ENCODE measurements at places on chromosomes 12 and 14. TPM values are rescaled to one million over a fixed set of nuclear protein-coding genes. Genes with fewer than 3 reads are reported as not detected.

- DNase-seq: no peak
Measured at GRCh38 chr12:71439613-71440344, at the start of gene LGR5. Gene LGR5, plus strand, starts transcription at chr12:71439798. Its CDS starts 283 bp downstream, at chr12:71440081.

DNA sequence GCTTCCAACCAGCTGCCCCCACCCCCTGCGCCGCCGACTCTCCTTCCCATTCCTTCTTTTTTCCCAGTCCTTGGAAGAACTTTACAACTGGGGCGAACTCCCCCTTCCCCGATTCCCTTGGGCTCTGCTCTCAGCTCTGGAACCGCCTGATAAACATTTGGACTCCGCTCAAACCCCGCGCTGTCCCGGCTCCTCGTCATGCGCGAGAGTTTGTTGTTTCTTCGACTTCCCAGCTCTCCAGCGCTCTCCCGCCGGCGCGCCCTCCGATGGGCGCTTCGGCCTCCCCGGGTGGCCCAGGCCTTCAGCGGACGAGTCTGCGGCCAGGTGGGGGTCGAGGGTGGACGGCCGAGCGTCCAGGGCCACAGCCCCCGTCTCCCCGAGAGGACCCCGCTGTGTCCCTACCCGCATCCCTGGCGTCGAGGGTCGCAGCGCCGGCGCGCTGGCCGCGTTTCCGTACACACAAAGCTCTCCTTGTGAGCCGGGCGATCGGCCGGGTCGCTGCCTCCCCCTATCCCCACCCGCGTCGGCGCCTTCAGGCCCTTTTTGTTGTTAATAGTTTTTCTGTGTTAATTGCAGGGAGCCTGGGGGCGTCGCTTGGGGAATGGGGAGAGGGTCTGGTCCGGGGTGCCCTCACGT, 847 bp downstream of the MMP14 start:
- DNase-seq: peak; percentile 36

VPS37B gene
- 39.3 TPM for total RNA-seq

- DNase-seq: peak; percentile 32
Measured at GRCh38 chr12:49626169-49626835, 2.9 kb downstream of the PRPF40B start.

ENDOU gene
- total RNA-seq: not detected

MMP19 gene
- not detected for total RNA-seq

DNA sequence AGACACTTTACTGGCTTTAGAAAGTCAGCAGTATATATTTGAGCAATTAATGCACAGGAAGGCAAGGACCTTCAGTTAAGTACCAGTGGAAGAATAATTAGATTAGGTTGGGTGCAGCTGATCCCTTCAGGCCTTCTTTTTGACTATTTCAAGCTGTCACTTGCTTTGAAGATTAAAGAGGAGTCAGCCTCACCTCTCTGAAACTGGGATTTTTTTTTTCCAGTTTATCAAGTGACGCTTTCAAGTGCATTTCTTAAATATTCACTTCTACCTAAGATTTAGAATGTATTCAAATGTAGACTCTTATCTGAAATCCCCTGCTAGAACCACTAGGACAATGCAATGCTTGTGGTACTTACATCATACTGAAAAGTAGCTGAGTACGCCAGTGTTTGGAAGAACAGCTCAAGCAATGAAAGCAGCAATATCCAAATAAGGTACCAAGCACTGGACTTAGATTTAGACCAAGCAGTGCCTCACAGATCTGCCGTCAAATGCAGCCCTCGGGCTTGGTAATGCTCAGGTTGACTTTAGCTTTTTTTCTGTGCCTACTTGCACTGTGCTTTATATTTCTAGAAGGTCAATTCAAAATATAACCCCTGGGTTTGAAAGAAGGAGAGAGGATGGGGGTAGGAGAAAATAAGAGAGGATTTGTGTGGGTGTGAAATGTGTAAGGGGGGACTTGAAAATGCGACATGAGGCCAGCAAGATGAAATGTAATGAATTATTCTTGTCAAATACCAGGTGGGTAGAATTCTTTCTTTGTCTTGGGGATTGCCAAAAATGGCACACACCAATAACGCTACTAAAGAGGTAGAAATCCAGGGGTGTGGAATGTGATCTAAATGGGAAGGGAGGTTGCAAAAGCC, 3.7 kb upstream of the FERMT2 start:
- DNase-seq: no peak

DNA sequence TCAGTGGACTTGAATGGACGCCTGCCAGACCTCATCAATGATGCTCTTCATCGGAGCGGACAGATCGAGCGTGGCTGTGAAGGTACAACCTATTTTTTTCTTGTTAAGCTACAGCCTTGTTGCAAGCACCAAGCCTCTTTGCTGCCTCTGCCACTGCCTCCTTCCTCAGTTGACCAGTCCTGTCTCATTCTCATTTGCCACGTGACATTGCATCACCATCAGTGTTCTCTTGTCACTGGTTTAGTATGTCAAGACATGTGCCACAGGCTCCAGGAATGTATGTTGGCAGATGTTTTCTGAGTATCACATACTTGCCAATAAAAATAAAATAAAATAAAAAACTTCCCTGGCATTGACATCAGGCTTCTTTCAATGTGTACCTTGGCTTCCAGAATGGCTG, 798.1 kb downstream of the NRXN3 start:
- no peak for DNase-seq

CLEC9A gene
- total RNA-seq: not detected

GRCh38 chr12:1608713-1609119, 14.3 kb upstream of the FBXL14 start:
- DNase-seq: no peak

GALNT9 gene
- total RNA-seq: not detected

GRCh38 chr14:77607741-77608302, 8.6 kb downstream of the SPTLC2 start:
- no peak for DNase-seq

DNA sequence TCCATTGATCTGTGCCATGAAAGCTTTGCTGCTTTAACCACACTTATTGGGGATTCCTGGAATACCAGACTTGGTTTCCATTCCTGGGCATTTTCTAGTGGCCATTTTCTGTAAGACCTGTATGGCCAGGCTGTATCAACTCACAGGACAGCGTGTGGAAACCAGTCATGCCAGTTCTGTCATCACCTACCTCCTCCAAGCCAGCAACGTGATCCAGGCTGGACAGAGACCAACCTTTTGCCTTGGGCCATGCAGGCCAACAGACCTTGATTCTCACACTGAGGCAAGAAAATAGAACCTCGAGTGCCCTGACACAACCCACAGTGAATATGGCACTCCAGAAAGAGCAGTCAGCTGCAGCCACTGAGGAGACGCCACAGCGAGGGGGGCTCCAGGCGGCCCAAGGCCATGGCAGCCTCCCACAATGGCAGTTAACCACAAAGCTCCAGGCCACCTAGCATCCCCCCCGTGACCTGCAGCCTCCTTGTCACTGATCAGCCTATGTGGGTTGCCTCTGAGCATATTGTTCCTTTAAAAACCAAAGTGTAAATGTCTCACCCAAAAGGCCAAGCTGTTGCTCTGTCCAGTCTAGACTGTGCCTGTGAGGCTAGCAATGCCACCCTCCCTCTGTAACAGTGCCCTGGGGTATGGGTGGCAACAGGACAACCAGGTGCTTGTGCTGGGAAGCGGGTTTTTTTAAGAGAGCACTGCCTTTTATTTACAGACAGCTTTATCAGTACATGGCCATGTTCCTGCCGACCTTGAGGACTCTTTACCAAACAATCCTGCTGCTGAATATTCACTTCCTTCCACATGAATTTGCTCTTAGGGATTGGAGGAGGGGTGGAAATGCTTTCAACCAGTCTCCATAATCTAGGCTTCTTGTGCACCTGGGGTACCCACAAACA, 168.7 kb upstream of the HIF1A start:
- DNase-seq: no peak

DNA sequence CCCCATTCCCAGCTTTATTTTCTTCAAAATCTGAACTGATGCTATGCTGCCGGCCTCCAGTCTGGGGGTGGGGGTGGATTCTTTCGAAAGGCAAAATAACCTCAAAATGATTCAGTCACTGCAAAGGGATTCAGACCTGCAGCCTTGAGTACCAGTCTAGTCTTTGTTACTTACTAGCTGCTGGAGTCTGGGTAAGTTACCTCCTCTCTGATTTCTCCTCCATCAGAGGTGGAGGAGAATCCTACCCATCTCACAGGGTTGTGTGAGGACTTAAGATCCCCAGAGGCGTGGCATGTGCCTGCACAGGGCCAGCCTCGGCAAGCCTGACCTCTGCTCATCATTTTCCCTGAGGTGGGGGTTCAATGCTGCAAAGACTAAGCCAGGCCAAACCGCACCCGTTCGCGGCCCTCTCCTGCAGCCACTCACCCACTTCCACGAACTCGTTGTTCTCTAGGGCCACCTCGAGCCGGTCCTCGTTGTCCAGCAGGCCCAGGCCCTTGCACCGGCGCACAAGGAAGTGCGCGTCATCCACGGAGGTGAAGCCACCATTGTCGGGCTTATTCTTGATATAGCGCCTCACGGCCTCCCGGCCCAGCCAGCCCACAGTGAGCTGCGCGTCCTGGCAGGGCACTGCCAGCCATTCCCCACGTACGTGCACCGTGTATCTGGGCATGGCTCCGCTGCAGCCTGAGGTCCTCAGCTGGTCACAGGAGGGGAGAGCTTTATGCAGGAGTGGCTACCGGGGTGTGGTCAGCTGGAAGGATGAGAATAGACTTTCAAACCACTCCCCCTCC, 709 bp downstream of the HAL start:
- DNase-seq: no peak

DNA sequence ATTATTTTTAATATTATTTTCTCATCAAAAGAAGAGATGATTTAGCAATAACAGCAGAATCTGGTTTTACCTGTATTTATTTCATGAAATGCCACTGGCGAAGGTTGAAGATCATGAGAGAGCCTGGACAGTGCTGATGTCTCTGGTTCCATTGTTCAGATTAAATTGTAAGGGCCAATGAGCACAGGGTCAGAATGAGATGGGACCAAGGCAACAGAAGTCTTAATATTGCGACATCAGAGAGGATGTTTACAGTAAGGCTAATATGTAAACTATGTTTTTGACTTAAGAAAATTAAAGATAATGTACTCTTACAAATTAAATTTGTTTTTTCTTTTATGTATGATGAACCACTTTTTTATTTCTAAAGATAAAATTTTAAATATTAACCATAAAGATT, 35.2 kb upstream of the KLRD1 start:
- DNase-seq: no peak

PMCH gene
- total RNA-seq: not detected

IL31 gene
- not detected for total RNA-seq

- no peak for DNase-seq
Measured at GRCh38 chr14:23865502-23865901, 88.1 kb upstream of the DHRS4 start.

- DNase-seq: no peak
Measured at GRCh38 chr12:116878567-116879508, 2.4 kb downstream of the HRK start.

GRCh38 chr12:113802000-113802749, 163.9 kb downstream of the RBM19 start:
- no peak for DNase-seq

- DNase-seq: no peak
Measured at GRCh38 chr14:104069541-104069940, 16.0 kb upstream of the ASPG start.

TRIM9 gene
- total RNA-seq: 8.7 TPM

SPX gene
- total RNA-seq: 2.6 TPM

GRCh38 chr12:5969156-5969973, 24.3 kb upstream of the ANO2 start:
- DNase-seq: no peak

DNA sequence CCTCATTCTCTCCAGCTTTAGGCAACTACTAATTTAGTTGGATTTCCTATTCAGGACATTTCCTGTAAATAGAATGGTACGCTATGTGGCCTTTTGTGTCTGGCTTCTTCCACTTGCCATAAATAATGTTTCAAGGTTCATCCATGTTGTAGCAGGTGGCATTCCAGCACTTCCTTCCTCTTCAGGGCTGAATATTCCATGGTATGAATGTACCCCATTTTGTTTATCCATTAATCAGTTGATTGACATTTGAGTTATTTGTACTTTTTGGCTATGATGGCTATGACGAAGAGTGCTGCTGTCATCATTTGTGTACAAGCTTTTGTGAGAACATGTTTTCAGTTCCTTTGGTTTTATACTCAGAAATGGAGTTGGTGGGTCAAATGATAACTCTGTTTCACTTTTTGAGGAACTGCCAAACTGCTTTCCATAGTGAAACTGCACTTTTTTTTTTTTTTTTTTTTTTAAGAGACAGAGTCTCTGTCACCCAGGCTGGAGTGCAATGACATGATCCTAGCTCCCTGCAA, 6.5 kb upstream of the CDK2AP1 start:
- DNase-seq: no peak

DNA sequence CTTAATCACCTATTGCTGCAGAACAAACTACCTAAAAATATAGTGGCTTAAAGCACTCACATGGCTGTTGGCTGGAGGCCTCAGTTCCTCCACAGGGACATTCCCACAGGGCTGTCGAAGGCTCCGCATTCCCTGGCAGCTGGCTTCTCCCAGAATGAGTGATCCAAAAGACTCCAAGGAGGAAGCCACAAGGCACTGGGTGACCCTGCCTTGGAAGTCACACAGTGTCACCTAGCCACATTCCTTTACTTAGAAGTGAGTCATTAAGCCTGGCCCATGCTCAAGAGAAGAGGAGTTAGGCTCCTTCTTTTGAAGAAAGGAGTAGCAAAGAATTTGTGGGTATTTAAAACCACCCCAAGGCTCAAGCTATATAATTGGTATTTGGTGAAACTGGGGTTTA, 63.9 kb upstream of the MAP1LC3B2 start:
- no peak for DNase-seq

GRCh38 chr14:64801800-64802199, 77.9 kb downstream of the SPTB start:
- peak; percentile 44 for DNase-seq

EPS8 gene
- total RNA-seq: 193 TPM

TCP11L2 gene
- total RNA-seq: 8.3 TPM

RAB15 gene
- total RNA-seq: 16.4 TPM

- DNase-seq: no peak
Measured at GRCh38 chr14:88198446-88198845, 124.6 kb downstream of the KCNK10 start.

DNA sequence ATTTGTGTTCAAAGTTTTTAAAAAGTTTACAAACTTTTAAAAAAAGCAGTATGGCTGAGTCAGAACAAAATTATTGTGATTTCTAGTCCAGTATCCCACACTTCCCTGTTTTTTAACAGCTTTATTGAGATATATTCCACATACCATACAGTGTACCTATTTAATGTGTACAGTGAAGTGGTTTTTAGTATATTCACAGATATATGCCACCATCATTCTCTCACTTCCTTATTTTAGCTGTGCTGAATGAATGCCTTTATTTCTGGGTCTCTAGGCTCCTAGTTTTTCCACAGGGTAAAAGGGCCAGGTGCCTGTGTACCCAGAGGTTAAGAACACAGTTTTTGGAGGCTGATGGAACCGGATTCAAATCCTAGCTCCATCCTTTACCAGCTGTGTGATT, 58.9 kb upstream of the SRSF5 start:
- DNase-seq: no peak

DNA sequence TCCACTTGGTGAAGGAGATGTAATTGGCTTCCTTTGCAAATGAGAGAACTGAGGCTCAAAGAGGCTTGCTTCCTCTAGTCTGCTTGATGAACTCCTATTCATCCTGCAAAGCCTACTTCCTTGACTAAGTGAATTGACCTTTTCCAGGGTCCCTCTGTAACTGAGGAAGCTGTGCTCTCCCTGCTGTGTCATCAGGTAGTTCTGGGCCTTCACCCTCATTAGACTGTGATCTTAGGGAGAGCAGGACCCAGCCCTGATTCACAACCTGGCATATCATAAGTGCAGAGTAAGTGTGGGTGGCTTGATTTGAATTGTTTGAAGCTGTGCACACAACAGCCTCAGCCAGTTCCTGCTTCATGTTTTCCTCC, 16.3 kb downstream of the ASB2 start:
- no peak for DNase-seq

- DNase-seq: peak; percentile 73
Measured at GRCh38 chr14:106556665-106557289, 1030.4 kb downstream of the TMEM121 start.
